ENCODE measurements at places on chromosomes 6 and 20.
A peak's percentile ranks its signal among the peaks of the same experiment; 100 is the strongest.

GRCh38 chr6:106517706-106518105, 111.6 kb downstream of the RTN4IP1 start:
- DNase-seq = no peak

- DNase-seq = no peak
Measured at GRCh38 chr20:60808701-60809100, 443.4 kb upstream of the CDH4 start.

DNA sequence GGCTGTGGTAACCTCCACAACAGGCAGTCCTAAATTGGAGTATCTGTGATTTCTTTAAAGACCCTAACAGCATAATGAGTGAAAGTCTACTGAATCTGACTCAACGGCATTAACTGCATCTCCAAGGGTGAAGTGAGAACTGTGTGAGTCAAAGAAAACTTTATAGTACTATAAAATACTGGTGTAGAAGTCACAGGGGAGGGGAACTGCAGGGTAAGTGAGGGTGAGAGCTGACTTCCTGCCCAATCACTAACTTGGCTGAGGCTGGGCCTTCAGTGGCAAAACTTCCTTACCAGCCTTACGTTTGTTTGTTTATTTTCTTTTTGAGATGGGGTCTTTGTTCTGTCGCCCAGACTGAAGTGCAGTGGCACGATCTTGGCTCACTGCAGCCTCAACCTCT, 109.8 kb downstream of the PTPRK start:
- no peak for DNase-seq

GRCh38 chr6:13267142-13267651, 61.1 kb downstream of the TBC1D7 start:
- DNase-seq = no peak

GRCh38 chr20:9137001-9137400, 68.1 kb downstream of the PLCB4 start:
- DNase-seq = no peak

DNA sequence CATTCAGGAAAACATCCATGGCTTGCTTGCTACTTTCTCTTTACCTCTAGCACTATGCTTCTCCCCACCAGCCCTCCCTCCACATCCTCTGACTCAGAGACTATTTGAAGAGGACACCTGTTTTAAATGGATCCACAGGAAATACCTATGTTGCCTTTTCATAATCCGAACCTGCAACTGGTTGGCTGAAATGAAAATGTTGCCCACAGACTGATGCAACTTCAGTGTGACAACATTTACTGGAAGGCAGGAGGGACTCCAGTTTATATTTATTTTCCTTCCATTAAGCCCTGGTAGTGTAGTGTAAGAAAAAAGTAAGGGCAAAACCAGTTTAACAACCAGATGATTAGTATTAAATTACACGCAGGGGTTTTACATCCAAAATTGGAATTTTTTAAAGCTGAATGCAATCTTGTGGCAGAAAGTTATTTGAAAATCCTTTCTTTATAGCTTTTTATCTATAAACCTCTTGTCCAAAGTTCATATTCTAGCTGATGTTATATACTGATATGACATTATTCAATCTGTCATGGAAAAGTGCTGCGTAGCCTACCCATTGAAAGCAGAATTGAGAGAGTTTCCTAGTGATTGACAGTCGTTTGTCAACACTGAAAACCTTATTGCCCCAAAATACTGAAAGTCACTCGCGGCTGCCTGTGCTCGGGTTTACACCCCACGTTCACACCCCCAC, 881 bp upstream of the AIG1 start:
- peak; percentile 9 for DNase-seq

DNA sequence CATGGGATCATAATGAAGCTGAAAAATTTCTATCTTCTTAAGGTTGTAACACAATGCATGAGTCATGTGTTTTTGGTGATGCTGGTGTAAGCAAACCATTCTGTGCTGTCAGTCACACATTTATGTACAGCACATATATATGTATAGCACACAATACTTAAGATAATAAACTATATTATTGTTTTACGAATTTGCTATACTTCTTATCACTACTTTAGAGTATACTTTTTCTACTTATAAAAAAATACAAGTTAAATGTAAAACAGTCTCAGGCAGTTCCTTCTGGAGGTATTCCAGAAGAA, 920.1 kb upstream of the FLRT3 start:
- no peak for DNase-seq

DNA sequence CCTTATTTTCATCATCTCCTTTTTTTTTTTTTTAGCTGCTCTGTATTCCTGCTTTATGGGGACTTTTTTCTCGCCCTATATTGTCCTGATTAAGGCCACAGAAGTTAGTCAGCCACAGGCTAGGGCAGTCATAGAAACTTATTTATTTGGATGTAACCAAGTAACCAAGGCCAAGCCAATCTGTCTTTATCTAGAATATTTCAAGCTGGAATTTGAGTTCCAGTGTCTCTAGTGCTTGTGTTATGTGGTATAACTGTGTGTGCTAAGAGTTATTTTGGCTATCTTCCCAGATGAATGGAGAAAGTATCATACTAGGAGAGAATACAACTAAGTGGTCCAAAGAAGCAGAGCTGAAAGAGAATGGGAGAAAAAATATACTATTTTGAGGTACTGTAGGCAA, 751.5 kb downstream of the CBLN4 start:
- DNase-seq = no peak

GRCh38 chr6:91144126-91144525, 557.3 kb upstream of the MAP3K7 start:
- no peak for DNase-seq

GRCh38 chr6:97864366-97864765, 581.4 kb upstream of the MMS22L start:
- DNase-seq = no peak

GRCh38 chr20:51535075-51535386, 7.5 kb downstream of the NFATC2 start:
- DNase-seq = no peak

DNA sequence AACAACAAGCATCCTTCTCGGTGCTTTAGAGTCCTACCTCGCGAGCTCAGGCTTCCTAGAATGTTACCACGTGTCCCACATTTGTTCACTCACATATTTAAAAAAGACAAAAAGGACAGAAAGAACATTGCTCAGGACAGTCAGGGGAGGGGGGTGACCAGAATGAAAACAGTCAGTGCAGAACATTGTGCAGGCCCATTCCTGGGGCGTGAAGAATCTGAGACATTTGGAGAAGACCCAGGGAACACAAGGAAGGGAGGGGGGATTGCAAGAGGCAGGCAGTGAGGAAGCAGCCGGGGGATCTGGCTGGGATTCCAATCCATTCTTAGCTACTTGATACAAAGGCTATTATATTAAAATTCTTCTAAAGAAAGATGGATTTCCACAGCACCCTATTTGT, 270.4 kb upstream of the CITED2 start:
- no peak for DNase-seq

GRCh38 chr6:50116390-50116789, 66.7 kb upstream of the DEFB112 start:
- DNase-seq = no peak

DNA sequence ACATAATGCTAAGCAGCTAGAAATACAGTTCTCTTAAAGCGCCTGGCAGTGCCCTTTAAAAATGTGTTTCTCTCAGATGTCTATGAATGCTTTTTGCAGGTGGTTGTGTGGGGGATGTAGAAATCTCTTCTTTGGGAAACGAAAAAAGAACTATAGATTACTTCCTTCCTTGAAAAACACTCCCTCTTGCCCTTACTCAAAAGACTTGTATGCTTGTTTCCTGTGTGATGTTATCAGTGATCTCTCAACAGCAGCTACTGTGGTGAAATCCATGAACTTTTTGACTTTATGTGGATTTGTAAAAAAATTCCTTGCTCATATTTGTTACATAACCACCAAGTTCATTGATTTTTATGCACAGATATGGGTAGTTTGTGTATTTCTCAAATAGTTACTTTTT, 916.5 kb downstream of the QKI start:
- no peak for DNase-seq

- no peak for DNase-seq
Measured at GRCh38 chr20:251354-251753, 6.2 kb upstream of the DEFB132 start.

DNA sequence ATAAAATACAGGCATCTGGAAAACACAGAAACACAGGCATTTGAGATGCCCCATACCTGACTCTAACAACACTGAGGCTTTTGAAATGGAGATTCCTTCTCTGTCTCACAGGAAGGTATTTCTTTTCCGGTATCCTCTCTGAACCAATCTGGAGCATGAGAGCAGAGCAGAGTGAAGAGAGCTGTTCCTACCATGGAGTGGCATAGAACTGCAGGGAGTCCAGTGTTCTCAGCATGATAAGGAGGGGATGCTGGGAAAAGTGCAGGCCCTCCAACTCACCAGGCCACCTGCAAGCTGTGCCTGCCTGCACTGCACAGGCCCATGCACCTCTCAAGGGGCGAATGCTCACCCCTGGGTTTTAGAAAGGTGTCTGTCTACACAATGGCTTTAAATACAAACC, 89.2 kb downstream of the FOXA2 start:
- DNase-seq = no peak

GRCh38 chr6:3406891-3407809, 49.7 kb downstream of the SLC22A23 start:
- no peak for DNase-seq

DNA sequence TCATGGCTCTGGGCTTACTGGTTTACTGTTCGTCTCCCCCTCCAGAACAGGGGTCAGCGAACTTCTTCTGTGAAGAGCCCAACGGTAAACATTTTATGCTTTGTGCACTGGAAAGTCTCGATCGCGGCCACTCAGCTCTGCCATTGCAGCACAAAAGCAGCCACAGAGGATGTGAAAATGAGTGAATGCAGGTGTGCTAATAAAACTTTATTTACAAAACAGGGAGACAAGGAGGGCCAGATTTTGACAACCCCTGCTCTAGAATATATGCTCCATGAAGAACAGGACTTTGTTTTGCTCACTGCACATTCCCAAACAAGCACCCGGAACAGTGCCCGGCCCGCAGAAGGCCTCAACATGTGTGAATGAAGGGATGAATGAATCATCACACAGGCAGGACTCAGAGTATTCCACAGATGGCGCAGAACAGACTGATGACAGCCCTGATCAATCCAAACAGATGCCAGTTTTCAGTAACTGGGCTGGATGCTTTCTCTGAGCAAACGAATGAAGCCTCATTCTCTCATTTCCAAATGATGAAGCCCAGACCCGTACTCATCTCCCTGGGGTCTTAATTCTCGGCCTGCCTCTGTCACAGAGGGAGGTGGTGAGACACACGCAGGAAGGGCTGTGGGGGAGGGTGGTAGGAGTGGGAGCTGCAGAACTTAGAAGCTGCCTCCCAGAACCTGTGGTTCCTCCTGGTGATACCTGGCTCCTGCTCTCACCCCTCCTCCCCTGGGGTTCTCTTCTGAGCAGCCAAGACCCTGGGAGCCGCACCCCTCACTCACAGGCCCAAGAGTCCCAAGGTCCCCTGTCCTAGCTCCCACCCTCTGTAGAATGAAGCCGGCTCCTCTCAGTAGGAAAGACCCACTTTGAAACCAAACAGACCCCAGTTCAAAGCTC, 196.4 kb downstream of the PREX1 start:
- no peak for DNase-seq

GRCh38 chr6:116287689-116288282, 8.1 kb upstream of the TSPYL1 start:
- DNase-seq = no peak

- DNase-seq = no peak
Measured at GRCh38 chr20:37380864-37381579, 35.1 kb downstream of the SRC start.

DNA sequence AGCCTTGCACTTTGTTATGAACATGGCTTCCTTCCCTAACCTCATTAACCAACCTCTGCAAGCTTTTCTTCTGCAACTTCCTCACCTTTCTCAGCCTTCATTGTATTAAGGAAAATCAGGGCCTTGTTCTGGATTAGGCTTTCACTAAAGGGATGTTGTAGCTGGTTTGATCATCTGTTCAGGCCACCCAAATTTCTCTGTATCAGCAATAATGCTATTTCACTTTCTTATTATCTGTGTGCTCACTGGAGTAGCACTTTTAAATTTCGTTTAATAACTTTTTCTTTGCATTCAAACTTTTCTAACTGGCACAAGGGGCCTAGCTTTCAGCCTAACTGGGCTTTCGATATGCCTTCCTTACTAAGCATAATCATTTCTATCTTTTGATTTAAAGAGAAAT, 96.7 kb downstream of the GFRAL start:
- no peak for DNase-seq

- no peak for DNase-seq
Measured at GRCh38 chr6:132698608-132699007, 15.2 kb downstream of the VNN1 start.
